ENCODE measurements at places on chromosomes 4 and X.

GRCh38 chr4:143241892-143242291 lies 57.2 kb downstream of the USP38 start:
- DNase-seq = no peak

GRCh38 chr4:23401572-23401971 lies 488.3 kb downstream of the PPARGC1A start:
- DNase-seq = no peak

DNA sequence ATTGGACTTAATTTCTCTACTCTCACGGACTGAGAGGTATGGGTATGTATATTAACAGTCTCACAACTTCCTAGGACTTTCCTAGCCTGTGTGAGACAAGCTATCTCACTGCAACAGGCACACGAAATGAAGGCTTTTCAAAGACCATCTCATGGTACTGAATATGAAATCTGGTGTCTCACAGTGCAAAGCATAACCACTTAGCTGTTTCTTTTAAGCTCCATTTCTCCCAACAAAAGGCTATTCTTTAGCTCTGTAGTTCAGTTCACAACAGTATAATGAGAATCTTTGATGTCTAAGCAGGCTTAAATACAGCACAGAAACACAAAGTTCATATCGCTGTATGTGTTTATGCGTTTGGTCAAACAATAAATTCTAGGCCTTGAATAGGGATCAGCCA lies 116.2 kb upstream of the PCDH18 start:
- DNase-seq = no peak

GRCh38 chrX:154304846-154305245 lies 9.3 kb downstream of the TKTL1 start:
- DNase-seq = no peak

- no peak for DNase-seq
These were observed 25.3 kb upstream of the SOD3 start for GRCh38 chr4:24770032-24770584.

DNA sequence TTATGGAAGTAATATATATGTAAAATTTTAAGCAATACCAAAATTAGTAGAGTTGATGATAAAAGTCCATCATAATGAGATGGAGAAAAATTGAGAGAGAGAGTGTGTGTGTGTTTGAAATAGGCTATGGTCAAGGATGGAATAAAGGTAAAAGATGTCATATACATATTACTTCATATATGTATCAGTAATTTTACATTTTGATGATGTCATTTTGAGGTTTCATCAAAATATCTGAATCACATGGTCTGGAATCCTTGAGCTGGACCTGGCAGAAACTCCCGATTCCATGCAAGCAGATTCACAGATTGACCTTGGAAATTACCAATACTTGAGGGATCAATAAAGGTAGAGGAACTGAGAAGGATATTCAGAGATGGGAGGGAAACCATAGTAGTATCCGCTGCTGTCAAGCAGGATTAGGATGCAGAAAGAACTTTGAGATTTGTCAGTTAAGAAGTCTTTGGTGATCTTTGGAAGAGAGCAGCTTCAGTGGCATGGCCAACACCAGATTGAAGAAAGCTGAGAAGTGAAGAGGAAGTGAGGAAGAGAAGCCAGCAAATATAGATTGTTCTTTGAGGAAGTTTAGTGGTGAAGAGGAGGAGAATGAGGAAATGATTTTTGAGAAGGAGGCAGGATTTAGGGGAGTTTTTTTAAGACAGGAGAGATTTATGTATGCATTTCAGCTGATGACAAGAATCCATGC lies 21.5 kb downstream of the DNAAF6 start:
- no peak for DNase-seq

DNA sequence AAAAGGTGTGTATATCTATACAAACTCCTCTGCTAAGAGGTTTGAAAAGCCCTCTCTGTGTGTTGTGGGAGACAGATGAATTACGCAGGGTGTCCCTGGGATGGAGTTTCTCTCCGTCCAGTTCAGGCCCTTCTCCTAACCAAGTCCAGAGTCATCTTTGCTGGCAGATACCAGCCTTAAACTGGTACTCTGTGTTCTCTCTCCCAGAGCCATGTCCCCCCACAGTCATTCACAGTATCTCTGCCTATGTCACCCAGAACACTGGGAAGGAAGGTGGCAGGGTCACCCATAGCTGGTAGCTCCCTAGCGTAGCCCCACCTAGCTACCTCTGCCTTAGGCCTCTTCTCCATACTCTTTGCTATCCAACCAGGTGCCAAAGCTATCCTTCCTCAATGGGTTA lies 8.9 kb downstream of the AMER1 start:
- DNase-seq = no peak

- peak; percentile 52 for DNase-seq
These were observed at the start of gene USP11 for GRCh38 chrX:47232803-47233332. Gene USP11, plus strand, starts transcription at chrX:47233009. Its CDS starts 35 bp downstream, at chrX:47233044.

DNA sequence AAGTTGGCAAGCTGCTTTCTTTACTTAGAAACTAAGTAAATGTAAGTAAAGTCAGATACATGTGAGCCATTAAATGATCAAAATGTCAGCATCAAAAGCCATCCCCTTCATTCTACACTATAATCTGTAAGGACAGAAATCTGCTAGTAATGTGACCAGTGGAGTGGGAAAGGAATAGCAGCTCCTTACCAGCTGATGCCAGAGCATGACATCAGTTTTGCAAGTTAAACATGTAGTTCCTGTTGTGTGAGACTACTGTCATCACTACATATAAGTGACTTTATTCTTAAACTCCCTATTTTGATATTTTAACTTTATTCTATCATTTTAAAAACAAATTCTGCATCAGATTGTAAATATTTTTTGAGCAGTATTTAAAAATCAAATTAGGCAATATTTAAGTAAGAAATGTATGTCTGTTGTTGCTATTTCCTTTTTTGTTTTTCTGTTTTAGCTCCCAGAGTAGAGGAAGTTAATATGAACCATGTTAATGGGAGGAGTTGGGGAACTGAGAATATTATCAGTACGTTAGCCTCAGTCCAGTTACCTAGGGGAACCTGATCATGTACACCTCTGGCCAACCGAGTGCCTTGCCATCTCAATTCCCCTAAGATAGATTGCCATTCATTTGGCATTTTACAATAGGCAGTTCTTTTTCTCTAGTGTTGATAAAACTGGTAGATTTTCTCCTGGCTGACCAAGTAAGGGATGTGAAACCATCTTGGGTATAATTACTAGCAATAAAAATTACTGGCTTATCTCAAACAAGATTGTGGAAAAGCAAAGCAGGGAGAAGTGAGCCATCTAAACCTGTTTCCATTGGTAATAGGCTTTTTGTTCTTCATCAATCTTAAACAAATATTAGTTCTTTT lies 34.7 kb downstream of the CCNI start:
- DNase-seq = no peak

GRCh38 chr4:94544811-94545210 lies 93.1 kb downstream of the PDLIM5 start:
- no peak for DNase-seq

DNA sequence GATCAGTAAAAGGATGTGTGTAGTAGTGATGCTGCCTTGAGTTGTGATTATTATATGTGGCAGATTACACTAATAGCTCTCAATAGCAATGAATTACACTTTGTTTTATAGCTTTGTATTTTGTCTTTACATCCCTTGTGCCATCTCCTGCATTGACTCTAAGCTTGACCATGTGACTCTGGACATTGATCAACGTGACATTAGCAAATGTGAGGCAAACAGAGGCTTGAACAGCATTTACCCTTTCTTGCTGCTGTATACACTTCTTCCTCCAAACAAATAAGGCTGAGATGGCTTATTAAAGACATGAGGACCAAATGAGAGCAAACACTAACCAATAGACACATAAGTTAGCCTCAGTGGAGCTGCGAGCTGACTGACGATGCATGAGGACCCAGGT lies 63.5 kb downstream of the MAD2L1 start:
- no peak for DNase-seq

GRCh38 chrX:70439016-70439415 lies 5.6 kb upstream of the DLG3 start:
- DNase-seq = peak; percentile 39

DNA sequence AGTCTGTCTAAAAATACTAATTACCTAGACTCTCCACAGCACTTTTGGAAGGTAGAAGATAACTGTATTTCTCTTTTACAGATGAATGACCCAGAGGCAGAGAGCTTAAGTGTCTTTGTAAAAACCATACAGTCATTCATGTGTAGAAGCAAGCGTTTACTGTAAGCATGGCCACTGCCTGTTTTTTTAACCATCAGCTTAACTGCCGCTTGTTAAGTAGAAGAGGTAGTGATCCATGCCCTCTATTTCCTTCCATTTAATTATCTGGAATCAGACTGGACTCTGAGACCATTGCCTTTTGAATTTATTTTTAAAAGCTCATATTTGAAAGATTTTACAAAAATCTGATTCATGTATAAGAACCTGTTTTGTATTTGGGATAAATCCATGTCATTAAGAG lies 111.2 kb upstream of the TECRL start:
- DNase-seq = no peak

GRCh38 chrX:23792861-23793553 lies 10.0 kb downstream of the SAT1 start:
- no peak for DNase-seq

GRCh38 chr4:2172627-2173231 lies 69.2 kb downstream of the HAUS3 start:
- no peak for DNase-seq

GRCh38 chrX:46204721-46205422 lies 340.3 kb downstream of the ZNF674 start:
- DNase-seq = no peak

DNA sequence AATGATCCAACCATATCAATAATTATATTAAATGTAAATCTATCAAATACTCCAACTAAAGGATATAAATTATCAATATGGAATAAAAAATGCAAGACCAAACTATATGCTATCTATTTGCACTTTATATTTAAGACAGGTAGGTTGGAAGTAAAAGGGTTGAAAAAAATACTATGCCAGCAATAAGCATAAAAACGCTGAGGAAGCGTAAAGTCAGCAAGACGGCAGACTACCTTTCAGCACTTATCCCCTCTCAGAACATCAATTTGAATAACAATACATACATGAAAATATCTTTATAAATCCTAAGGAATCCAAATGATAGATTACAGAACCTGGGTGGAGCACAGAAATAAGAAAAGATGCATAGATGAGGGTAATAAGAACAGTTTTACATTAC lies 14.0 kb upstream of the GABRA3 start:
- DNase-seq = no peak

GRCh38 chr4:88158038-88158488 lies 376 bp downstream of the ABCG2 start:
- no peak for DNase-seq

- DNase-seq = no peak
These were observed at the start of gene ZNF732 for GRCh38 chr4:304969-305680. Gene ZNF732, minus strand, starts transcription at chr4:305474. Its CDS starts 164 bp downstream, at chr4:305310.

DNA sequence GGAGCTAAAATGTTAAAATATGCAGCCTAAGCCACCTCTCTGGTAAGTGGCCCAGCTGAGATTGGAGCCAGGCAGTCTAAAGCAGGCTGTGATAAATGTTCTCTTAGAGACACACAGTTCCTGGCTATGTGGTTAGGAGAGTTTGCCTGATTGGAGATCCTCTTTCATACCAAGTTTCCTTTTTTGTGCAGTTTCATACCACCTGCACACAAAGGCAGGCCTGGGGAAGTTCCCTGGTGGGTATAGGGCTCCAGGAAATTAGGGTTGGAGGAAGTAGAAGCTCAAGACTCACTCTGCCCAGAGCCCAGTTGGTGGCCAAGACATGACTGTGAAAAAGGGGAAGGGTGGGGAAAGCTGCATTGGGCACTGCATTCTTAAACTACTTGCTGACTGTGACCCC lies 16.9 kb downstream of the CYBB start:
- no peak for DNase-seq

GRCh38 chrX:107522901-107523300 lies 73.4 kb downstream of the FRMPD3 start:
- no peak for DNase-seq

- no peak for DNase-seq
These were observed 102.1 kb downstream of the UCHL1 start for GRCh38 chr4:41358647-41359421.

- DNase-seq = no peak
These were observed 124.0 kb downstream of the PRKX start for GRCh38 chrX:3589474-3589873.

DNA sequence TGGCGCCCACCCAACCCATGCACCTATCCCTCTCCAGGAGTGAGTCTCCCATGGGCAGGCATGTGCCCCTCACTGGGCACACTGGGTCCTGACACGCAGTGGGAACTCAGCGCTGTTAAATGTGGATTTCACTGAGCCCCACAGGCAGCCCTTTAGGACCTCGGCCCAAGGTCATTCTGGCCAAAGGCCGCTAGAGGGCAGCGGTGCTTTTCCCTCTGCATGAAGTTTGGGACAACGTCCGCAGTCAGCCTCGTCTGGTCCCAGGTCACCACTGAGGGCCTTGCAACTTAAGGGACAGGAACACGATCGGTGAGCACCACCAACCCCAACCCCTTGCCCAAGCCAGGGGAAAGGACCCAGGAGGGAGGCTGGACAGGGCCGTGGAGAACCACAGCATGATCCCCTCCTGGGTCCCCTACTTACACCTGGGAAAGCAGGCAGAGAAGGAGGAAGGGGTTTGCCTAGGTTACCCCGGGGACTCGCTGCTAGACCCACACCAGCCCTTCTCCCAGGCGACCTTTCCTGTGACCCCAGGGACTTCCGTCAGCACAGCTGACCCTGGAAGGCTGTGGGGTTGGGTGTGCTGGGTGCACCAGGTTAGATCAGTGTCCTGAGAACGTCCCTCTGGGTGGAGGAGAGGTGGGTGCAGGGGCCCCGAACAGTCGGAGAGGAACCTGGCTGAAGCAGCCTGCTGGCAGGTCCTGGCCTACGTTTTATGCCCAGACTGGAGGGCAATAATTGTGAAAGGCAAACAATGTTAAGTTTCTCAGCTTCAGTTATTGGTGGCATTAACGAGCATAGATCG lies 24.0 kb downstream of the CYTL1 start:
- peak; percentile 10 for DNase-seq

- no peak for DNase-seq
These were observed 17.0 kb upstream of the MAPK10 start for GRCh38 chr4:86376850-86377249.

- no peak for DNase-seq
These were observed 356.5 kb downstream of the CBLL2 start for GRCh38 chrX:22629105-22629725.

DNA sequence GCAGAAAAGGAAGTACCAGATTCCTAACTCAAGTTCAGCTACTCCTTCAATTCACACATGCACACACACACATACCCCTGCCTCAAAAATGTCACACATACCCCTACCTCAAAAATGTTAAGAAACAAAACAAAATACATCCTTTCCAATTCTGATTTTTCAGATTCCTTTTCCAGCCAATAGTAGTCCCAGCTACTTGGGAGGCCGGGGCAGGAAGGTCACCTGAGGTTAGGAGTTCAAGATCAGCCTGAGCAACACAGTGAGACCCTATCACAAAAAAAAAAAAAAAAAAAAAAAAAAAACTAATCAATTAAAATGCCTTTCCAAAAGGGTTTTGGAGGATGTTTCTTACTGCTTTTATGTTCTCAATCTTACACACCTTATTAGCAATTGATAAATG lies 138.0 kb downstream of the AFAP1 start:
- no peak for DNase-seq
